D341Med (cell line): ENCODE measurements at places on chromosomes 13 and 19.
A peak's percentile ranks its signal among the peaks of the same experiment; 100 is the strongest.

GRCh38 chr13:66640231-66640630 lies 589.9 kb downstream of the PCDH9 start:
- no peak for DNase-seq

GRCh38 chr19:41755328-41755913 lies at the start of gene CEACAM6:
TSS of gene CEACAM6 (plus strand) at chr19:41755530. CDS start at chr19:41755639, 109 bp downstream.
- no peak for DNase-seq

GRCh38 chr13:67001363-67001762 lies 228.8 kb downstream of the PCDH9 start:
- DNase-seq = no peak

DNA sequence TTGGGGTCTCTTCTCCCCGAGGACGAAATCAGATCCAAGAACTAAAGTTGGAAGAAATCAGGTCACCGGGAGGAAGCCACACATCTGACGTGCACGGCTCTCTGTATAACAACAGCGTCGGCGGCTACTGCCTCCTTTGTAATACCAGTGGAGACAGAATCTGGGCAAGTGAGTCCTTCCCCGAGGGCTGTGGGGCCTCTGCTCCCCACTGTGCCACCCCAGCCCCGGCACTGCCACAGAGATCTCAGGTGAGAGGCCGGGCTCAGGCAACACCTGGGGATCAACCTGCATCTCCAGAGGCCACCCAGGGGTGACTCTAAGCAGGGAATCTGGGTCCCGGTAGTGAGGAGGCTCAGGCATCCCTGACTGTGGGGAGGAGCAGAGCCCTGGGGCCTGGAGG lies 33.7 kb upstream of the C13orf46 start:
- DNase-seq = no peak

- DNase-seq = no peak
Measured at GRCh38 chr19:55391191-55391670, 5.5 kb downstream of the RPL28 start.

DNA sequence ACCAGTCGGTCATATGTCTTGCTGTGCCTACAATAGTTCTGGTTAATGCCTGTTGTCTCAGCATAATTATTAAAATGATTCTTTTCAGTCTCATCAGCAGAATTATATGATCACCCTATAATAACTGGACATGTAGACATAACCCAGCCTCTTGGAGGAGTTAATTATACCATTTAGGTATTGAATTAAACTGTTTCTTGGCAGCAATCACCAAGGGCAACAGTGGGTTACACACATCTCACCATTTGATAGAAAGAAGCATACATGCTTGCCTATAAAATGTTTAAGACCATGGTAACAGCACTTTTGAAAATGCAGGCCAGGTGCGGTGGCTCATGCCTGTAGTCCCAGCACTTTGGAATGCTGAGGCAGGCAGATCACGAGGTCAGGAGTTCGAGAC lies 184.6 kb downstream of the RGCC start:
- no peak for DNase-seq

DNA sequence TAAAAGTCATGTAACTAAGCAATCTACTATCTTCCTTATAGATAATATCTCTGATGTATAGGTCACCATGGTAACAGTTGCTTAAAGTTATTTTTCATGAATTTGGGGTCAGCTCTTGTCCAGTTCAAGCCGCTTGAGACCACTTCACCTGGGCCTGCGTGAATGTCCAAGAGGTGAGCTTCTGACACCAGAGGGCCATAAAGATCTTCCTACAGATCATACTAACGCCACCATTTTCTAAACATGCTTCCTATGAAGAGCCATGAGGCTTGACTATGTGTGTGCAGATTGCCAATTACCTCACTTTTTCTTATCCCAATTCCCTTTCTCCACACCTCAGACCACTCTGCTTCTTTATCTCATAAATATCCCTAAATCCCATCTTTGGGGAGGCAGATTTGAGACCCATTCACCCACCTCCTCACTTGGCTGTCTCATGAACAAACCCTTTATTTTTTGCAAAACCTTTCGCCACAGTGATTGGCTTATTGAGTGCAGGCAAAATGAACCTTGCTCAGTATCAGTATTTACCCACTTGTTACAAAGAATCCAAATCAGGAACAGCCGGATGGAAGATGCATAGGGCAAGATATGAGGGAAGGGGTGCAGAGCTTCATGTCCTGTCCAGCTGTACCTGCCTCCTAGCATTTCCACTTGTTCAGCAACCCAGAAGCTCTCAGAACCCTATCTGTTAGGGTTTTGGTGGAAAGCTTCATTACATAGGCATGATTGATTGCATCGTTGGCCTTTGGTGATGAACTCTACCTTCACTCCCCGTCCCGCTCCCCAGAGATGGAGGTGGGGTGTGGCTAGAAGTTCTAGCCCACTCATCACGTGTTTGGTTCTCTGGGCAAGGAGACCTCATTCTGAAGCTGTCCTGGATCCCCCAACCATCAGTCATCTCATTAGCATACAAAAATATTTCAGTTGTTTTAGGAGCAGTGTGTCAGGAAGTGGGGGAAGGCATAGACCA lies 34.2 kb downstream of the FAM187B start:
- DNase-seq = no peak

- DNase-seq = no peak
Measured at GRCh38 chr19:934197-934840, 8.5 kb downstream of the ARID3A start.

- no peak for DNase-seq
Measured at GRCh38 chr19:15666883-15667282, 6.0 kb upstream of the CYP4F12 start.

DNA sequence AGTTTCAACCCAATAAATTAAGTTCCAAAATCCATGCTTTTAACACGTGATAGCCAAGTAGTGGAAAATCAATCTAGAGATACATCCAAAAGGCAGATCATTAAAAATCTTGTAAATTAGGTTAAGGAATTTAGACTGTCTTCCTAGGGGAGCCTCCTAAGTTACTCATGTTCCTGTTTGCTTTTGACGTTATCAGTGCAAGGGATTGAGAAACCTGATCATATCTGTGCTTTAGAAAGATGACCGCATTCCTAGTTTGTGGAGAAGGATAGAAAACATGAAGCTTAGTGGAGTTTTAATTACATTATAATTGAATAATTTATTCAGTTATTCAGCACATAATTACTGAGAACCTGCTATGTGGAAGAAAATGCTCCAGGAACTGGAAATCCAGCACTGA lies 251.0 kb upstream of the ARGLU1 start:
- DNase-seq = no peak

- DNase-seq = no peak
Measured at GRCh38 chr19:7605490-7606222, 10.0 kb downstream of the CAMSAP3 start.

DNA sequence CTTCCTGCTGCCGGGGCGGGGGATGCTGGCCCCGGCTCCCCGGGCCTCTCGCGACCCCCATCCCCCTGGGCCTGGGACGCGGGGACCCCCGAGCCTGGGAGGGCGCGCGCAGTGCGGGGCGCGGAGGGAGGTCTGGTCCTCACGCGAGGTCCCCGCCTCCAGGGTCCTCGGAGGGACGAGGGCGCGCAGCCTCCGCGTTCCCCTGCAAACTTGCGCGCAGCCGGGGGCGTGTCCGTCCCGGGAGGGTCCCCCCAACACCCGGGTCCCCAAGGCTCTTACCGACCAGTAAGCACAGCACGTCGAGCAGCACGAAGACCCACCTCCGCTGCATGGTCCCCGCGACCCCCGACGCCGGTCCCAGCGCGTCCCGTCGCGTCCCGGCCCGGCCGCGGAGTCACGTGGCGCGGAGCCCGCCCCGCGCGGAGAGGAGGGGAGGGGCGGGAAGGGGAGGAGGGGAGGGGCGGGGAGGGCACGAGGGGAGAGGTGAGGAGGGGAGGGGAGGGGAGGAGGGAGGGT lies at the start of gene PLPP2:
PLPP2 (minus strand) TSS at position 398 of the 516 bp plus-strand sequence; CDS start at position 331, 67 bp downstream.
- DNase-seq = peak; percentile 58

DNA sequence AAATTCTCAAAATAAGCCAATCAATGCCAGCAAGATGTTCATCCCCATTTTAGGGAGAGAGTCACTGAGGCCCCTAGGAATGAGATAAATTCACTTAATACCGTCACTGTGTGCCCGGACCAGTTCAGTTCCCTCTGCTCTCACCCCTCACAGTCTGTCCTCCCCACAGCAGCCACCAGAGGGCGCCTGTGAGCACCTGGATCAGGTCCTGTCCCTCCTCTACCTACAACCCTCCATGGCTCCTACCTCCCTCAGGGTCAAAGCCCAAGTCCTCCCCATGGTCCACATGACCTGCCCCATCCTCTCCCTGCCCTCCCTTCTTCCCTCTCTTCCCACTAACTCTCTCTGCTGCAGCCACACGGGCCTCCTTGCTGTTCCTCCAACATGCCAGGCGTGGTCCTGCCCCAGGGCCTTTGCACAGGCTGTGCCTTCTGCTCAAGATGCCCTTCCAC lies 42.0 kb upstream of the NFIC start:
- DNase-seq = peak; percentile 71

DNA sequence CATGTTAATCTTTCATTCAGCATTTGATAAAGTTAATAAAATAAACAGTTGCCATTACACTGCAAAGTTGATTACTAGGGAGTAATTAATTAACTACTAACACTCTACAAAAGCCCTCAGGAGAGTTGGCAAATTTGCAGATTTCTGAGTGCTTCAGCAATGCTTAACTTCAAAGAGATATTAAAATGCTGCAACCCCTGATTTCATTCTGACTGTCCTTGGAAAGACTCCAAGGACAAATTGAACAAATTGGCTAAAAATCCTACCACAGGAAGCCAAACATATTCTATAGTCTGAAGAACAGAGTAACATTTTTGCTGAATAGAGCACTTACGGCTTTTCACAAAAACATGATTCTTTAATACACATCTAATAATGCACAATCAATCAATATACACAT lies 1543.0 kb downstream of the SLITRK5 start:
- DNase-seq = no peak

- no peak for DNase-seq
Measured at GRCh38 chr13:30689752-30690151, 45.6 kb upstream of the ALOX5AP start.

GRCh38 chr13:34044660-34045080 lies 226.7 kb downstream of the RFC3 start:
- DNase-seq = no peak

DNA sequence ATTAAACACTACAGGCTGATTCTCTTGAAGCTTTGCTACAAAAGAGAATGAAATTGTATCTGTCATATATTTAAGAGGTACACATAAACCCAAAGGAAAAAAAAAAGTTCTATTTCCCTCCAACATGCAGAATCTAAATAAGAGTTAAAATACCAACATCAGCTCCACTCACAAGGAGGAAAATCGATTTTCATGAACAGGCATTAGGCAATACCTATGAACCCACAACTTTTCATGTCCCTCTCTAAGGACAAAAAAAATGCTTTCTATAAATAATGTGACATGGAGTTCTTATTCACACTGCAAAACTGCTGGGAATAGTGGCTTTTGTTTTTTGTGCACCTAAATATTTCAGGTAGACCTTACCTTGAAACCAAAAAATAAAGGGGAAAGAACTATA lies 192.5 kb downstream of the KLF12 start:
- no peak for DNase-seq

DNA sequence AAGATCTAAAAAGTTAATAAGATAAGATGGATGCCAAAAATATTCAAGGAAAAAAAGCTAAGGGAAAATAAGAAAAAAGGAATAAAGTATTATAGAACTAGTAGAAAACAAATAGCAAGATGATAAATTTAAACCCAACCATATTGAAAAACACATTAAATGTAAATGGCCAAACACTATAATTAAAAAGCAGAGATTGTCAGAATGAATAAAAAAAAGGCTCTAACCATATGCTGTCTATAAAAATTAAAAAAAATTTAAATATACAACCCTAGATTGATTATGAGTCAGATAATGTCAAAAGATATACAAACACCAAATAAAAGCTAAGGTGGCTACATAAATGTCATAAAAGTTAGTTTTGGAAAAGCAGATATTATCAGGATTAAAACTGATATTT lies 617.5 kb upstream of the SGCG start:
- no peak for DNase-seq

- DNase-seq = no peak
Measured at GRCh38 chr19:28948566-28948965, 264.4 kb downstream of the UQCRFS1 start.

DNA sequence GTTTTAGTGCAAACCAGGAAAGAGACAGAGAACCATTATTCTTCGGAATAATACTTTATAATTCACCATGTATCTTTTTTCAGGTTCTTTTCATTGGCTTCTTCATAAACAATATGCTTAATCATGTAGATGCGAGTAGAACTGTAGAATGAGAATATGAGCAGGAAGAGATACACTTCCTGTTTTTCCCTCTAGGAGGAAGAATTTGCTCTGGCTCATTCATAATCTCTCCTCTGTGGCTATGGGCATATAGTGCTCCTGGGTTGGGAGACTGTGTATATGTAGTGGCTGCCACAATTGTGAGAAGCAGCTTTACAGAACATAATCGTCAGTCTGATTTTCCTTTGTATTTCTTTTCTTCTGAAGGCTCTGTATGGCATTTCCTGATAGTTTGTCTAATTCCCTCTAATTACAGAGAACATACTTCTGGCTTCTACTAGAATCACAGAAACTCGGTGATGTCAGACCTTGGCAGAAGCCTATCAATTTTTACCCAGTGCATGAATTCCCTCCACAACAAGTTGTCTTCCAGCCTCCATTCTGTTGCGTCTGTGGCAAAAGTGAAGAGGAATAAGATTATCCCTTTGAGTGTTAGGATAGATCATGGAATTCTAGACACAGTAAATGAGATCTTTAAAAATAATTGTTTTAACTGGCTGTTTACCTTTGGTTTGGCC lies 2.9 kb upstream of the DCLK1 start:
- DNase-seq = no peak

DNA sequence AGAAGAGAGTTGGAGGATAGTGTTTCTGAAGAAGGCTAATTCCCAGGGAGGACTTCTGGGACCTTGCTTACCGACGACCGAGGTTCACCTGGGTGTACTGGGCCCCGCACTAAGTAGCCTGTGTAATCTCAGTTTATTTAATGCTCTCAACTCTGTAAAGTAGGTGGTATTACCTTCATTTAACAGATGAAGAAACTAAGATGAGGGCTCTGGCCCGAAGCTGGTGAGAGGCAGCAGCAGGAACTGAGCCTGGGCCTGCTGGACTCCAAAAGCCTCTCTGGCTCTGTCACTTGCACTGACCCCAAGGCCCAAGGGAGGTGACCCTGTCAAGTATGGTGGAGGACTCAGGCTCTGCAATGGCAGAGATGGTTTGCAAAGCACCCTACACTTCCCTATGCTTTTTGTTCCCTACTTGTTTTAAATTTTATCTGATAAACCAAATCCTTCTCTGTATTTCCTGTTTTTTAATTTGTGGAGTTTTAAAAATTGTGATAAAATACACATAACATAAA lies 50.6 kb downstream of the GGACT start:
- no peak for DNase-seq

DNA sequence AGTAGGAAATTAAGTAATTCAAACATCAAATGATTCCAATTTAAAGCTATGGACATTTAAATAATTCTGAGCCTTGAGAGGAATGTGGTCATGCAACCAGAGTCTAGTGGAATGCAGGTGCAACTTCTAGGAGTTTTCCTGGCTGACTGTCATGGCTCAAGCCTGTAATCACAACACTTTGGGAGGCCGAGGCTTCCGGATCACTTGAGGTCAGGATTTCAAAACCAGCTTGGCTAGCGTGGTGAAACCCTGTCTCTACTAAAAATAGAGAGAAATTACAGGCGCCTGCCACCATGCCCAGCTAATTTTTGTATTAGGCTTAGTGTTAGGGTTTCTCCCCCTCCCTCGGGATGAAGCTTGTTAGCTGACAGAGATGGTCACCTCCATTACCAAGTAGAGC lies 6.4 kb downstream of the ZNF808 start:
- DNase-seq = no peak
